ENCODE measurements at places on chromosomes 12 and 14. TPM values are rescaled to one million over a fixed set of nuclear protein-coding genes. Genes with fewer than 3 reads are reported as not detected.

DNA sequence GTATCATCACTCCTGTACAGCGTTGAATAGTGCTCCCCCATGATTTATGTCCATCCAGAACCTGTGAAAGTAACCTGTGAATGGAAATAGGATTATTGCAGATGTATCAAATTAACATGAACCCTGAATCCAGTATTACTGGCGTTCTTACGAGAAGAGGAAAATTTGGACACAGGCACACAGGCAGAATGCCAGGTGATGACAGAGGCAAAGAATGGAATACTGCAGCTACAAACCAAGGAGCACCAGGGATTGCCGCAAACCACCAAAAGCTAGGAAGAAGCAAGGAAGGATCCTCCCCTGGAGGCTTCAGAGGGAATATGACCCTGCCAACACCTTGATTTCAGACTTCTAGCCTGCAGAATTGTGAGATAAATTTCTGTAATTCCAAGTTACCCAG lies 113.5 kb upstream of the EGLN3 start:
- peak; percentile 85 for DNase-seq

DNA sequence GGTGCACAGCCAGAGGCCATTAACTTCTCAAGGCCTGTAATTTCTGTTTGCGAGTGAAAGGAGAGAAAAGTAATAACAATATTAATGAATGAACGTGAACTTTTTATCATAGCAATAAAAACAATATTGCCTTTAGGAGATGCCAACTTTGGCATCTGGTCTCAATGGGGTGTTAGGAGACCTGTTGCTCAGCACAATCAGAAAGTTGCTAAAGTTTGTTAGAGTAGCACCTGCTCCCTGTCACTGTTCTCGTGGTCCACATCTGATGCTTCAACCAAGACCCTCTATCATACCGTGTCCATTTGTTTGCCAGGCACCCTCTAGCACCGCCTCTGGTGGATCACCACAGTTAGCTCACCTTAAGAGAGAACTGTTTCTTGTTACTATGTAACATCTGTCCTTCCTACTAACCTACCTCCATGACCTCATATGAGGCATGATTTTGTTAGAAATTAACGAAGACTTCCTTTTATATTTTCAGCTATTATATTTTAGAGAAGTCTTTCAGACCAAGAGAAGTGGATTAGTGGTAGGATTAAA lies 12.5 kb upstream of the CLEC4E start:
- no peak for DNase-seq

GRCh38 chr14:61346221-61346620 lies 24.8 kb downstream of the PRKCH start:
- DNase-seq: no peak

The RIPK3 gene
- total RNA-seq: 22.4 TPM

GRCh38 chr14:65098586-65098985 lies 3.7 kb downstream of the MAX start:
- no peak for DNase-seq

The GCN1 gene
- total RNA-seq: 114 TPM

GRCh38 chr12:31011746-31012566 lies 61.7 kb upstream of the DDX11 start:
- DNase-seq: no peak

GRCh38 chr12:23350808-23351207 lies 598.7 kb downstream of the SOX5 start:
- DNase-seq: no peak

DNA sequence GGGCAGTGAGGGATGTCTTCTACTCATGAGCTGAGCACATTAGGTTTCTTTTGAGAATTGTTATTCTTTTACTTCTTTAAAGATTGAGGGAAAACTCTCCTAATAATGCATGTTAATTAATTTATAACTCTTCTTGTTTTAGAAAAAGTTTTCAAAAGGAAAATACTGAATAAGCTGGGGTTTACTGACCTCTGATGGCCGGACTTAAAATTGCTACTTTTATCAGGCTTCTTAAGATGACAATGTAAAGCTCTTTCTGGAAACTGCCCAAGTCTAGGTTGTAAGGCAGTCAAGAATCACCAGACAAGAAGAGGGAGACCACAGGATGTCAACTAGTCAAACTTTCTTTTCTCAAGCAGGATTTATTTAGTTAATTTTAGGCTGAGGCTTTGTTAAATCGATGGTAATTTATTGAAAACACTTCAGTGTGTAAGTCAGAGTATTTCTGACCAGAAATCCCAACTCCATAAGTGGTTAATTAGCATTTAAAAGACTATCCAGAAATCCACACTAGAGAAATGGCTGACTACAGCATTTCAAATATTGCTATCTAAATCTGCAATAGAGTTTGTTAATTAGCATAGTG lies 82.1 kb downstream of the AVPR1A start:
- DNase-seq: no peak

The KLRD1 gene
- total RNA-seq: 7.8 TPM

DNA sequence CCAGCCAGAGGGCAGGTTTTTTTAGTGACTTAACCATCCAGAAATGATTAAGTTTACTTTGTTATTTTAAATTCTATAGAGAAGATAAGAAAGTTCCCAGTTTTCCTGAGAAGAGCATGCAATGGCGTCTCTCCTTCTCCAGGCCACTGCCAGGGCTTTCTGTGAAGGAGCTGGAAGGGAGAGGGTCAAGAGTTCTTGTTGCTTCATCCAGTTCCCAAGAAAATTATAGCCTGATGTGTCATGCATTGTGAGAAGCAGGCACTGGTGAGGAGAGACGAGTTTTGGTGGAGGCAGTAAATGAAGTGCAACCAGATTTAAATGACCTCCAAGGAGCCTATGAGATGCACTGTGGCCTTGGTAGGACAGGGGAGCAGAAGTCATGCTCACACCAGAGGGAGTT lies 14.2 kb downstream of the ELK3 start:
- no peak for DNase-seq

GRCh38 chr14:24659916-24660570 lies 26.1 kb upstream of the GZMB start:
- no peak for DNase-seq

- DNase-seq: no peak
Measured at GRCh38 chr12:71703206-71703605, 17.3 kb downstream of the TMEM19 start.

DNA sequence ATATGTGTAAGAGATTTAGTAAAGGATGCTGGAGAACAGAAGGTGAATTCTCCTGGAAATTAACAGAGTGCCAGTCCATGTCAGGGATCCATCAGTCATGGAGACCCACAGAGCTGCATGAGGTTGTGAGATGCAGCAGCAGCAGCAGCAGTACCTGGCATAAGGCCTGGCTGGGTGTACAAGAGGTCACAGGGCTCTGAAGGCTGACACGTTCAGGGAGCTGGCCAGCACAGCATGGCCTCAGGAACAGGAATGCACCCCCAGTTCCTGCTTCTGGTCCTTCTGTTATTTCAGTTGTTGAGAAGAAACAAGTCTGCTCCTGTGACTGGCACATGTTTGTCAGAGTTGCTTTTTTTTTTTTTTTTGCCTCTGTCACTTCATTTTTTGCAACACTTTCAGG lies 210.8 kb downstream of the CNTN1 start:
- DNase-seq: no peak

- no peak for DNase-seq
Measured at GRCh38 chr12:89672589-89672979, 36.1 kb downstream of the ATP2B1 start.

The SLC15A5 gene
- total RNA-seq: not detected
